ENCODE measurements at places on chromosomes 7 and 10.

GRCh38 chr10:79221110-79222051, 125.9 kb upstream of the PPIF start:
- no peak for DNase-seq

GRCh38 chr7:99557940-99558305, 519 bp upstream of the ZNF655 start:
- DNase-seq: no peak

GRCh38 chr7:125445836-125446235, 516.2 kb upstream of the POT1 start:
- DNase-seq: no peak

DNA sequence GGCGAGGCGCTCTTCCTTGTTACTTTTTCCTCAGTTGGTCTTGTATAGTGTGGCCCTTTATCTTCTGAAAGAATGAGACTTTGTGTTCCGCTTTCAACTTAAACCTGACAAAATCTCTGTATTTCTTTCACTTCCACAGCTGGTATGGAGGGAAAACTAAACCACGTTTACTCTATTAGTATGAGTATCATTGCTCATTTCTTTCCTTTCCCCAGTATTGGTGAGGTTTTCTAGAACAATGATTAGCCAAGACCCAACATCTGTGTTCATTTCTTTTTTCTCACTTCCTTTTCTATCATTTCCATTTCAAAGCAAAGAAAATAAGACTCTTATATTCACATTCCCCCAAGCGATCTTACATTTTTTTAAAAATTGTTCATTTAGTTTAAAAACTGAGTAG, 165.3 kb downstream of the PAXIP1 start:
- no peak for DNase-seq

GRCh38 chr10:47381103-47381395, 3.0 kb downstream of the ZNF488 start:
- DNase-seq: no peak

- DNase-seq: no peak
These were observed 795.3 kb upstream of the CELF2 start for GRCh38 chr10:10222304-10222841.

- DNase-seq: no peak
These were observed 161.1 kb downstream of the CRPPA start for GRCh38 chr7:16260236-16260728.

- DNase-seq: no peak
These were observed 59.8 kb downstream of the STK32C start for GRCh38 chr10:132247943-132248342.

DNA sequence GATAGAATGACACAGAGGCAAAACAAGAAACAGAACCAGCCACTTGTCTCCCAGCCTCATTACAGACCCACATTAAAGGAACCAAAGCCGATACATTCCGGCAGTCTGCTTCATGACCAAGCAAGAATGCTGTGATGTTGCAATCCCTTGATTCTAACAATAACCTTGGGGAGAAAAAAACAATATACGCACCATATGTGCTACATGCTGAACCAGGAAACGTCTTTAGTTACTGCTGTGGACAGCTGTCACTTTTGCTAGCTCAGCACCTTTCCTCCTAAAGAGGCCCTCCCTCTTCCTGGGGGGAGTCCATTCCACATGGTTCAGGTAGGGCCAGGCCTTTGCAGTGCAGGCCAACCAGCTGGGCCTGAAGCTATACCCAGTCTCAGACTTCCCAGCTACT, 79.1 kb downstream of the PRTFDC1 start:
- DNase-seq: no peak

GRCh38 chr7:16804674-16805439, at the start of gene AGR2:
Gene AGR2 (minus strand): TSS chr7:16804999. CDS start chr7:16801796, 3,203 bp downstream.
- no peak for DNase-seq

DNA sequence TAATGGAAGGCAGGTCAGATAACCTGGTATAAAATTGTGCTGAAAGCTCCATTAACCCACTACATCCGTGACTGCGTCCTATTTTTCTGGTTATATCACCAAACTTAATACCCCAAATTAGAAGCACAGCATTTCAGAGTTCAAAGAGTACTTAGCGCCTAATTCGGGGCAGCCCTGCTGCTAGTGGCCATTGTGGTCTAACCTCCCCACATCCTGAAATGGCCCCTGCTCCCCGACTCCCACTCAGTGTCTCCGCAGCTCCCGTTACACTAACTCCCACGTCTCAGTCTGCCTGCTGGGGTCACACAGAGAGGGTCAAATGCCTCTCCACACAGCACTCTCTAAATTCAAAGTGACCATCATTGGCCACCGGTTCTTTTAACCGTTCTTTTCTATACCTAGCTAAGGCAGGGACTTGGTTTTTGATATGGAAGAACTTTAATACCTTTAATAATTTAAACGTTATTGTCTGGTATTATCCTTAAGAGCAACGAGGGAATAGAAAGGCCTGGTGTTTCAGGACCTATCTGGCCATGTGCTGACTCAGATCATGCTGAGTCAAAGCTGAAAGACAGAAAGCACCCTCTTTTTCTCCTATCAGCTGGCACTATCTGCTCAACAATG, 117.1 kb downstream of the KMT2E start:
- no peak for DNase-seq

DNA sequence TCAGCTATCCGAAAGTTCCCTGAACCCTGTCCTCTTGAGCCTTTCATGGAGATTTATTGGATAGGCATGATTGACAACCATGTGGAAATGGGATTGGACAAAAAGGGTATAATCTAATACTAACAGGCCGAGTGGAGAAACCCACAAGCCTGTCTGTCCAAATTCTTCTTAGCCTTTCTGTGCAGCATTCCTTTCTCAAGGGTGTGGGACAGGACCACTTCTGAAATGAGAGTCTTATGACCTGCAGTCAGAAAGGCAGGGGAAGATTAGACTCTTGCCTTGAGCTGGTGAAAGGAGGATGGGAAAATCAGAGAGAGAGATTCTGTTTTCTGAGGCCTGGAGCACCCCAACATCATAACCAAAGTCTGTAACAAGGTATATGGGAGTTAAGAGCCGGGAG, 85.5 kb downstream of the MAPK8 start:
- DNase-seq: no peak

DNA sequence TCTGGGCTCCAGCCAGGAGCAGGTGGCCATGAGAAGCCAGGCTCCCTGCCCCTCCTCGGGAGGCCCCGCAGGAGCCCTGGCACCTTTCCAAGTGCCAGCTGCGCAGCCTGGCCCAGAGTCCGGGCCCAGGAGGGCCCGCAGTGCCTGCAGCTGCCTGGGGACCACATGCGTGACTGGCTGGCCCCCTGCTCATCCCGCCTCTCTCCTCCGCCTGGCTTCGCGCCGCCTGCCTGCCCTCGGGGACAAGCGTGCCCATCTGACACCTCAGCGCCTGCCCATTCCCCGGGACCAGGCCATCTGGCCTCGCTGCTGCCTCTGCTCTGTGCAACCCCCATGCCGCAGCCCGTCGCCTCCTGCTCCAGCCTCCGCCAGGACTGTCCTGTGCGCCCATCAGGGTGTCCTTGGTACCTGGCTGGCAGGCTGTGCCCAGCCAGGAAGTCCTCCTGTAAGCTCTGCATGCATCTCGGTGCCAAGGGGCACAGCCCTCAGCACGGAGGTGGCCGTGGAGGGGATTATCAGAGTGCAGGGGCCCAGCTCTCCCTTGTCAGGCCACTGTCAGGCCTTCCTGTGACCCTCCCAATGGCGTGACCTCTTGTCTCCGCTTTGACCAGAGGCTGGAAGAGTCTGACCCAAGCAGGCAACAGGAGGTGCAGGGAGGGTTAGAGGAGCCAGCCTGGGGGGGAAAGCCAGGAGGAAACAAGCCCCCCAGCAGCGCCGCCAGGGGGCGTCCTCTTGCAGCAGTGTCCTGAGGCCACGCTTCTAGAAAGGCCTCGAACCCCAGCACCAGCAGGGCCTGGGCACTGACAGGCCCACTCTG, 50.5 kb downstream of the TMEM209 start:
- no peak for DNase-seq

All from activated naive CD4-positive, alpha-beta T cell treated with anti-CD3 and anti-CD28 coated beads, Interleukin-2, amount 50 U/mL, for 72 hours (primary cell).